Thyroid gland (tissue), 4 donors: ENCODE measurements at places on chromosomes 6 and 20. TPM values are rescaled to one million over a fixed set of nuclear protein-coding genes. Genes with fewer than 3 reads are reported as not detected.

DNA sequence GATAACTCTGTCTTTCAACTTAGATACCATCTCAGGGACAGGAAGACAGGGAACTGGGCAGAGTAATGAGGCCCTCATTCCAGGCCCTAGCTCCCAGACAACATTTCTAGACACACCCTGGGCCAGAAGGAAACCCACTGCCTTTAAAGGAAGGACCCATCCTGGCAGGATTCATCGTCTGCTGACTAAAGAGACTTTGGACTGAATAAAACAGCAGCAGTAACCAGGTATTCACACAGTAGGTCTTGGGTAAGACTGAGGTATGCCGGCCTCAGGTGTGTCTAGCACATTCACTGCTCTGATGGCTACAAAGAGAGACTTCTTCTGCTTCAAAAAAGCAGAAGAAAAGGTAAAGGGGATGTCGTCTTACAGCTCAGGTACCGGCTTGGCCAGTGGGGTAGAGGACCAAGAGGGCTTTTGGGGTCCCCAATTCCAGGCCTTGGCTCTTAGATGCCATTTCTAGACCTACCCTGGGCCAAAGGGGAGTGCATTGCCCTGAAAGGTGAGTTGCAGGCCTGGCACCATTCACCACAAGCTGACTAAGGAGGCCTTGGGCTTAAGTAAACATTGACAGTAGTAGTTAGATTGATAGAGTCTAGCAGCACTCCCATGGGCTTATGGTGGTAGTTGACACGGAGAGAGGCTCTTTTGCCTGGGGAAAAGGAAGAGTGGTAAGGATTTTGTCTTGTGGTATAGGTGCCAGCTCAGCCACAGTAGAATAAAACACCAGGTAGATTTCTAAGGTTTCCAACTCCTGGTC is 13.4 kb downstream of the SNX14 start:
- DNase-seq: no peak

DNA sequence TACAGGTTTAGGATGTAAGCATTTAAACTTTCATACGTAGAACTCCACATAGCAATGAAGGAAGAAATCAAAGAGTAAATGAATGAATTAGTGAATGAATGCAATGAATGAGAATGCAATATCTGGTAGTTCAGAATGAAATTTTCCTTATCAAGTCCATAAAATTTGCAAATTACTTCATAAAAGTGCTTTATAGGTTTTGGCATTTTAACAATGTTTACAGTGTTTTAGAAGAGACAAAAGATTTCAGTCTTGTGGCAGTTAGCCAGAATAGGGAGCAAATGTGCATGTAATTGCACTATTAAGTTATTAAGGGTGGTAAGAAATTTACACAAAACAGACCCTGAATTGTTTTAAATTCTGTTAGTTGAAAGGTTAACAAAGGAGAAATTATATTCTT is 739.4 kb upstream of the FLRT3 start:
- DNase-seq: no peak

Gene TRAPPC3L
- total RNA-seq: not detected

Gene OTOR
- total RNA-seq: not detected

Gene BLOC1S5
- total RNA-seq: 21.8 TPM

Gene RNF182
- total RNA-seq: 1.3 TPM

Gene RHAG
- not detected for total RNA-seq

Gene PLCB1
- total RNA-seq: 13.3 TPM

DNA sequence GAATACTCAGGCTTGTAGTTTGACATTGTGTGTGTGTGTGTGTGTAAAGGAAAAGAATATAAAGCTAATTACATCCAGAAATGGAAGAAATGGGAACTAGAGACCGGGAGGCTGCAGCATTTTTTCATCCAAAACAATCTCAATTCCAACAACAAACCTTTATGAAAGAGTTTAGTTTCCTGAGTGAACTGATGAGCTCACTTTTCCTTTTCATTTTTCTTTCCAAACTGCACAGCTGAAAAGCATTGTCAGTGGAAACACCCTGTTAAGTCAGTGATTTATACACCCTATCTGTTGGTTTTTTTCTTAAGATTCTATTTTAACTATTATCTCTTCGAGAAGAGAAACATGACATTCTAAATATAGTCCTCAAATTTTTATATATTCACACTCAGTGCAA is 130.9 kb downstream of the RFPL4B start:
- no peak for DNase-seq
